ENCODE measurements at places on chromosomes 3 and 15.

GRCh38 chr15:52505151-52505550 lies 23.5 kb downstream of the MYO5A start:
- no peak for DNase-seq

DNA sequence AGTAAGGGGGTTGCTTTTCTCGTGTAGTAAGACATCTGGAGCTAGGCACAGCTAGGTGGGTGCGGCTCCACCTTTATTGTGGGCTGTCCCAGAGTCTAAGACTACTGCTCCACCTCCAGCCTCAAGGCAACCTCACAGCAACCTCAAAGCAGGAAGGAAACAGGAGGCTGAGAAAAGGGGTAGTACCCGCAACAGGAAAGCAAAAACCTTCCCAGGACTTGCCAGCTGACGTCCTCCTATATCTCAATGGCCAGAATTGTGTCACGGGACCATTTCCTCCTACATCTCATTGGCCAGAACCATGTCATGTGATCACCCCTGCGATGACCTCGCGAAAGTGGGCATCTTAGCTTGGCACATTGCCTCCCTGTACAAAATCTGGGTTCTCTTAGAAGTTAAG lies 4.3 kb upstream of the GPR160 start:
- DNase-seq, result no peak

GRCh38 chr15:58438956-58439355 lies 7.2 kb downstream of the LIPC start:
- DNase-seq, result no peak

DNA sequence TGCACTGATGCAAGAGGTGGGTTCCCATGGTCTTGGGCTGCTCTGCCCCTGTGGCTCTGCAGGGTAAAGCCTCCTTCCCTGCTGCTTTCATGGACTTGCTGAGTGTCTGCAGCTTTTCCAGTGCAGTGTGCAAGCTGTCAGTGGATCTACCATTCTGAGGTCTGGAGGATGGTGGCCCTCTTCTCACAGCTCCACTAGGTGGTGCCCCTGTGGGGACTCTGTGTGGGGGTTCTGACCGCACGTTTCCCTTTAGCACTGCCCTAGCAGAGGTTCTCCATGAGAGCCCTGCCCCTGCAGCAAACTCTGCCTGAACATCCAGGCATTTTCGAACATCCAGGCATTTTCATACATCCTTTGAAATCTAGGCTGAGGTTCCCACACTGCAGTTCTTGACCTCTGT lies 329.8 kb upstream of the NAALADL2 start:
- no peak for DNase-seq

- no peak for DNase-seq
These were observed 50.9 kb upstream of the FSIP1 start for GRCh38 chr15:39833515-39833981.

GRCh38 chr3:170475092-170475685 lies 56.5 kb downstream of the CLDN11 start:
- DNase-seq, result no peak

- DNase-seq, result no peak
These were observed 53.4 kb upstream of the ATP2B2 start for GRCh38 chr3:10558736-10559135.

- DNase-seq, result no peak
These were observed 149.7 kb downstream of the KLF13 start for GRCh38 chr15:31476236-31476810.

- DNase-seq, result no peak
These were observed 209.1 kb upstream of the STRIT1 start for GRCh38 chr3:155502630-155503029.

DNA sequence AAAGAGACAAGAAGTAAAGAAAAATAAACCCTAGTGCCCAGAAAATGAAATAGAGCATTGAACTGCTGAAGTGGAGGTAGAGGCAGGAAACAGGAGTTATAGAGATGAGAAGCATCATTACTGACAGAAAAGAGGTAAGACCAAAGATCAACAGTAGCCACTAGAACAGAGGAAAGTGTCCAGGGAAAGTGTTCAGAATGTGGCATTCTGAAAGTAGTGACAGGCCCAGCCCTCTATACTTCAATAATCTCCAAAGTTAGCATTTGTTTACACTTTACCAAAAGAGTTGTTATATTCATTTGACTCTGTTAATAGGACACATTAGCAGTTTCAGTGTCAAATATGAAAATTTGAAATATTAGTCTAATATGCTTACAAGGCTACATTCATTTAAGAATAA lies 727.1 kb upstream of the NECTIN3 start:
- DNase-seq, result no peak

DNA sequence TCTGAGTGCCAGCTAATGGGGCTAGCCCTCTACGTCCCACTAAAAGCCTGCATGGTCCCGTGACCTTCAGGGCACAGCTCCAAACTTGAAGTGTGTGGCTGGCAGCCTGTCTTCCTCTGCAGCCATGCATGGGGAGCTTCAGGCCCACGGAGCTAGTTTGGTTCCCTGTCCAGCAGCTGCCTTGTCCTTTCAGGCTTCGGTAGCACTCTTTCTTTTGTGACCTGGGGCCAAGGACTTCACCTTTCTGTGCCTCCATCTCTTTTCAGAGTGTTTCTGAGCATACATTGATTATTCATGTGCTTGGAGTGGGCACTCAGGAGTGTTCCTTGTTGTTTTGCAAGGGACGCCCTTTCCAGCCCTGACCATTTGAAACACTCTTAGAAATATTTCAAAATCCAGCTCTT lies 155.2 kb downstream of the DNAJB8 start:
- no peak for DNase-seq

GRCh38 chr3:126439968-126440708 lies 35.6 kb downstream of the ZXDC start:
- no peak for DNase-seq

GRCh38 chr15:47862402-47862801 lies 145.1 kb downstream of the SEMA6D start:
- no peak for DNase-seq

- DNase-seq, result no peak
These were observed 378.7 kb upstream of the ATP11B start for GRCh38 chr3:182414586-182414985.

- DNase-seq, result no peak
These were observed 5.7 kb downstream of the GRM2 start for GRCh38 chr3:51712511-51712931.

DNA sequence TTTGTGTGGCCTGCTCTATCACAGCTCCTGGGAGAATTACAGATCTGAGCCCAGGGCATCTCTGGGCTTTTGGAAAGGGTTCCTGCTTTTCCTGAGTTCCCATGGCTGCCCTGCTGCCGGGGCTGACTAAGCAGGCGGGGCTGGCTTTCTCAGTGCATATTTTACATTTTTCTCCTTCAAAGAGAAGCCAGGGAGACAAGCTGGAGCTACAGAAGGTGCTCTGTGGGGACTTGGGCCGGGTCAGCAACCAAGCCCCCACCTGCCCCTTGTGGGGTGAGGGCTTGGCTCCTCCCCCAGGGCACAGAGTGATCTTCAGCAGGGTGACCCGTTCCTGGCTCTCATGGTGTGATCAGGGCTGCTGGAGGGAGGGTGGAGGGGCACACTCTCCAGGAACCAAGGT lies 17.4 kb downstream of the ABTB1 start:
- DNase-seq, result no peak

DNA sequence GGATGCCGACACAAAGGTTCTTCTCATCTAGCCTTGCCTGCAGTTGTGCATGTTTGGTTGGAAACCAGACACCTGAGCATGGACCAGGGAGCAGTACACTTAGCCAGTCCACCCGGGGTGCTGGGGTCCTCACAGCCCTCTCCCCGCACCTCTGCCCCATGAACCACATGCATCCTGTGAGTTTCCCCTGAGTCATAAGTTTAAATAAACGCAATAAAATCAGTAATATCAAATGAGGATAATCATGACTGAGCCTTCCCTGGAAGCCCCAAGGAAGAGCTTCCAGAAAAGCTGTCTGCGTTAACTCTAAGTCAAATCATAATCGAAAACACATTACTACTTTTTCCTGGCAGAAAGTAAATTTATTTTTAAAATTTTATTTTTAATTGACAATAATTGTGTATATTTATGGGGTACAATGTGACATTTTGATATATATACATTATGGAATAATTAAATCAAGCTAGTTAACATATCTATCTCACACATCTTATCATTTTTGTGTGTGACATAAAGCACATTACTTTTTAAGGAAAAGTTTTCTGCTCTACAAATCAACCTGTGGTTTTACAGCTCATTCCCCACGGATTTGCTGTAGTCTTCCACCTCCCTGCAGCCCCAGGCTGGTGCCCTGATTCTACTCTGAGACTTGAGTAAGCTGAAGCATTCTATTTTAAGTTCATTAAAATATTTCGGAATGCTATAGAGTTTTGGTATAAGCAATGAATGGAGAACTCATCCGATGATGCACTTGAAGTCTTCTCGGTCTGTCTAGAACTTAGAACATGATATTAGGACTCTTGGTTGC lies 166.0 kb upstream of the EIF1B start:
- DNase-seq, result no peak

- no peak for DNase-seq
These were observed 17.2 kb downstream of the SEC22A start for GRCh38 chr3:123218990-123219389.

DNA sequence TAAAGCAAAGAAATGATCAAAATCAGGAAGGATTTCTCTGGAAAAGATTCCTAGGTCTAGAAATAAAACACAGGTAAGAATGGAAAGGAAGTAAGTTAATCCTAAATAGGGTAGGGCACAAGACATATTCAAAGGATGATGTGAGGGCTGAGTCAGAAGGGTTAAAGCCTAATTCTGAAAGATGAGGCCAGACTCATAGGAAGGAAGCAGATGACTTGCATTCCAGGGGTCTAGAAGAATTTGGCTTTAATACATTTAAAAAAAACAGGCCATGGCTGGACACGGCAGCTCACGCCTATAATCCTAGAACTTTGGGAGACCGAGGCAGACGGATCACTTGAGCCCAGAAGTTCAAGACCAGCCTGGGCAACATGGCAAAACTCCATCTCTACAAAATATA lies 3.2 kb downstream of the SSR3 start:
- DNase-seq, result no peak

DNA sequence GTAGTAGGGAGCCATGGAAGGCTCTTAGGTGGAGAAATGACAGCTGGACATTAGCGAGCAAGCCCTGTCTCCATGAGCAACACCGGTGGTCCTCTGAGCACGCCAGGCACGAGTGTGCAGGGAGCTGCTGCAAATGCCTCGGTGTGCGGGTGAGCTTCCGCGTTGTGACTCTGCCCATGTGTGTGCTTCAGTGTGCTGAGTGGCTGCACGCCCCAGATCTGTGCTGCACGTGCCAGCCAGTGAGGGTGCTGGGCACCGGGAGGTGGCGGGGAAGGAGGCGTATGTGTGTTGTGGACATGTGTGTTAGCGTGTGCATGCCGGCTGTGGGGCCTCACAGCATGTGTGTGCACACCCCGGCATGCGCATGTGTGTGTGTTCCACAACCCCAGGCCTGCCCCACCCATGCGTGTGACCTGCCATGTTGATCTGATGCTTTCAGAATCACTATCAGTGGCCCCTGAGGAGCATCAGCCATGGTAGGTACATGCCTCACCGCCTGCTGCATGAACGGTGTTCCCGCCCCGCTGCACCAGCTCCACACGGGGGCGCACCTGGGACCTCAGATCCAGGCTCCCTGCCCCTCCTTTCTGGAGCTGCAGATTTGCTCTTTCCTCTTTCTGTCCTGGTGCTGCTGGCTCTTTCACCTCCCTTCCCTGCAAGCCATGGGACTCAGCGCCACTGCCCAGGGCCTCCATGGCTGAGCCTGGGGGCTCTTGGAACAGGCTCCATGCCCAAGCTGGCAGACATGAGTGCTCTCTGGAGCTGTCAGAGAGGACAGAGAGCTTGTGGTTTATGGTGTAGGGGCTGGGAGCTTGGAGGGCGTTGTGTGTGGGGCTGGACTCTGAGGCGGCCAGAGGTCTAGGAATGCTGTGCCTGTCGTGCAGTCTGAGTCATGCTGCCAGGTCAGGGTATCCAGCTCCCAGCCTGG lies 169.4 kb downstream of the TBC1D2B start:
- DNase-seq, result peak; percentile 62

GRCh38 chr3:66472313-66473134 lies 28.3 kb downstream of the LRIG1 start:
- no peak for DNase-seq

GRCh38 chr3:50574444-50574831 lies 5.1 kb downstream of the HEMK1 start:
- no peak for DNase-seq

DNA sequence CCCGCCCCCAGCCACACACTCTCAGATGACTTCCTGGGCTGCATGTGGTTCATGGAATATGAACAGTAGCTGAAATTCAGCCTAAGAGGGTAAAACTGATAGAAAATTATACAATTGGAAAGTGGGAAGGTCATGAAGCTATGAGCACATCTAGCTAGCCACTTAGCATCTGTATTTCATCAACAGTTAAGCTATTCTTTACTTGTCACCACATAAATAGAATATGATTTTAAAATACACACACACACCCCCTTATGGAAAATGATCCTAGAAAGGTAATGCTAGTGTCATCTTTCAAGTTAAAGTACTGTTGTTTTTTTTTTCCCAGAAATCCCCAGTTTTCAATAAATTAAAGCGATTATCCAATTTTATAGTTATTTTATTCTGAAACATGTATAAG lies 3.6 kb downstream of the MAP4 start:
- DNase-seq, result no peak

DNA sequence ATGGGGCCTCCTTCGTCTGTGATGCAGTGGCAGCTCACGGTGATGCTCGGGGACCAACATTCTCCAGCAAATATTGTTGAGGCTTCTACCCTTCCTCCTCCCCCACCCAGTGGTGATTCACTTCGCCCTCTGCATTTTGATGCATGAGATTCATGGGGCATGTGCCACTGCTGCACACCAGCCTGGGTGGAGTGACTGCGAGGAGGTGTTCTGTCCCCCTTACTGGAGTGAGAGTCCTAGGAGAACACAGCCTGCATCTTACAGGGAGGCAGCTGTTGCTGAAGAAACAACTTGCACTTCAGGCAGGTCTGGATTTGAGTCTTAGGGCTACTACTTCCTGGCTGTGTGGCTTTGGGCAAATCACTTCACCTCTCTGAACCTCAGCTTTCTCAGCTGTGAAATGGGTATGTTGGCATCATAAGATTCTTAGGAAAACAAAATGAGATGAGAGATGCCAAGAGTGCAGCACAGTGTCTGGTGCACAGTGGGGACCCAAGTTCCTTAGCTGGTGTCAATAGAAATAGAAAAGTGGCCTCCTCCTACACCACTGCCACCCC lies 10.2 kb upstream of the SKOR1 start:
- DNase-seq, result no peak

- DNase-seq, result no peak
These were observed 184.0 kb downstream of the IGSF11 start for GRCh38 chr3:118850687-118851086.

GRCh38 chr3:143531101-143531500 lies 317.2 kb downstream of the SLC9A9 start:
- no peak for DNase-seq

DNA sequence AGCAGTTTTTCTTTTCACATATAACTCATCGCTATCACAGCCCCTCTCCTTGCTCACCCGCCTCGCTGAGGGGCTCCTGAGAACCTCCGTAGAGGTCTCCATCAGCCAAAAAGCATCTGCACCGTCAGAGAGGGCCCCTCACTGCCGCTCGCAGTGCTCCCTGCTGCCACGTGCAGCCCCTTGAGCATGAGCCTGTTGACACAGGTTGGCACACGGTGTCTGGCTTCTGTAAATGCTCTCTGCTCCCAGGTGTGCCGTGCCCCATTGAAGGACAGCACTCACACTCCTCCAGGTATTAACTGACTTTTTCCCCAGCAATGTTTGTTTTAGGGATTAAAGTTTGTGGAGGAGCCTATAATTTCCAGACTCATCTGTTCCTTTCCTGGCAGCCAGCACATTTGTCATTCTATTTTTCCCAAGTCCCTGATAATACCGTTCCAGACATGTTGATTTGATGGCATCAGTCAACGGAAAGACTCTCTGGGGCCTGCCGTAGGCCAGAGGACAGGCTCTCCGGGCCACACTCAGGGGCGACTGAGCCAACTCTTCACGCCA lies 2.1 kb upstream of the FURIN start:
- no peak for DNase-seq
